ENCODE measurements at places on chromosomes 7 and 10.

- DNase-seq = no peak
Observed at GRCh38 chr7:158955146-158955870, 99.0 kb downstream of the DYNC2I1 start.

DNA sequence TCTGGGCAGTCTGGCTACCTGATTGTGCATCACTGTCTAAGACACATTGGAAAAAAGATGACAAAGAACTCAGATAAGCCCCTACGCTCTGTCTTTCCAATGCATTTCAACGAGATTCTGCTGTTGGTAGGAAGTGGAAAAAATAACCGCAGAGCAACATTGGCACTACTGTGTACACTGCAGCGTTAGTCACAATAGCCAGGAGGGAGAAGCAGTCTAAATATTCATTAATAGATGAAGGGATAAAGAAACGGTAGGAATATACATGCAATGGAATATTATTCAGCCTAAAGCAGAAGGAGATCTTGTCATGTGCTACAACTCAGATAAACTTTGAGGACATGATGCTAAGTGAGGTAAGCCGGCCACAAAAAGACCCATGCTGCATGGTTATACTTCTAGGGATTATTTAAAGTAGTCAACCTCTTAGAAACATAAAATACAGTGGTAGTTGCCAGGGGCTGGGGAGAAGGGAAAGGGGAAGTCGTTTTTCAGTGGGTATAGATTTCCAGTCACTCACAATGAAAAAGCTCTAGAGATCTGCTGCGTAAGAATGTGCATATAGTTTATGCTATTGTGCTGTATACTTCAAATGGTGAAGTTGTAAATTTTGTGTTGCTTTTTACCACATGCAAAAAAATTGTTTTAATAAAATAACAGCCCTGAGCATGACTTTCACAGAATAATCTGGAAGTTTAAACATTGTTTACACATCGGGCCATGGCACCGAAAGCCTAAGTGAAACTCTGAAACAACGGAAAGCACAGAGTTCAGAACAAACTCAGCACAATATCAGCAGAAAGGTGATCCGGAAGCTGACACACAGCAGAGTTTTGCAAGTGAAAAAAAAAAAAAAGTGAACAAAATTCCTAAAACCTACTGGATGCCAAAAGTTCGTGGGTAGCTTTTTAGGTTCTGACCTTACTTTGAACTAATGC lies 40.1 kb downstream of the ELMO1 start:
- DNase-seq = no peak

GRCh38 chr7:32639122-32639521 lies 143.8 kb downstream of the AVL9 start:
- no peak for DNase-seq

- DNase-seq = no peak
Observed at GRCh38 chr7:116271161-116271913, 61.0 kb downstream of the TES start.

DNA sequence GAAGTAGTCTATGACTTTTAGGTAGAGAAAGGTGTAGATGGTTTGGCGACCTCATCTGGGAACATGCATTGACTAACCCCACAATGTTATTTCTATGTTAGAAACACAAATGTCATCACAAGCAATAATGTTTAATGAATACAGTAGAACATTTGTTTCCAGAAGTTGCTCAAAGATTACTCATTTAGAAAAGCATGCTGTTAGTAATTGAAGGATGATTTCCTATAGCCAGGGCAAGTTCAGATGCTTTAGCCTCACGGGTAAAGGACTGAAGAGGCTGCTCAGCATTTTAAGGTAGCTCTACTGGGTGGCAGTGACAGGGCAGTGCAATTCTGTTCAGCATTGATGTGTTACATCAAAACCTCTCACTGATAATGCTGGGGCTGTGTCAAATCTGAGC lies 199.3 kb upstream of the FZD1 start:
- no peak for DNase-seq

DNA sequence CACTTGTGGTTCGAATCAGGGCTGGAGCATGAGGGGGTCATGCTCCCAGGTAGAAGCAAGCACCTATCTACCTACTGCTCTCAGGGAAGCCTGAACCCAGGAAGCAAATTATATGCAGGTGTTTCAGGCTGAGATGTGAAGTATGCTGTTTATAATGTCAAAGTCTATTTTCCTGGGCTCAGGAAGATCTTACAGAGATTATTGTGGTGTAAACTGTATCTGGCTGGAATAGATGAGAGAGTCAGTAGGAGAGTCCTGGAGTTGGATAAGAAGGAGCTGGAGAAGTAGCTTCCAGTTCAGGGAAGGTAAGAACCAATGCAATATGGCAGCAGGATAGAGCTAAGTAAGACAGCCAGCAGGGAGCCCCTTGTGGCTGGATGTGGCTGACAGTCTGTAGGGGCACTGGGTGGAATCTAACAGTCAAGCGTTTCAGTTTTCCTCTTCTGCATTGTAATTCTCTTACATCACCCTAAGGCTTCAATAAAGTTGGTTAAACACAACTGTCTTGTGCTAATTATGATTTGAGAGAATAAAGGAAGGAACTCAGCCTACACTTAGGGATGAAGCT lies 105.9 kb upstream of the EEPD1 start:
- no peak for DNase-seq

DNA sequence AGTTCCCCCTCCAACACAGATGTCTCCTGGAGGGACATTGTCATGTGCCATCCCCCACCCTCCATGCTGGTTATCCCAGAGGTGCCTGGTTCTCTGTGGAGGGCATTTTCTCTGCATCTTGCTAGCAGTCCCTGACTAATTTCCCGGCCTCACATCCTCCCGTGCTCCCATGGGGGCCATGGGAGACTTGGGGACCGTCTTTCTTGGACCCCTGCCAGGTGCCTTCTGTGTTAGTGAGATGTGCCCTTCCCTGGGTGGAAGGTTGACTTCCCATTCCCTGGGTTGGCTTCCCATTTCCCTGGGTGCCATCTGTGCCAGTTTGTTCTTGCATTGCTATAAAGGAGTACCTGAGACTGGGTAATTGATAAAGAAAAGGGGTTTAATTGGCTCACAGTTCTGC lies 22.5 kb upstream of the GNA12 start:
- no peak for DNase-seq

- no peak for DNase-seq
Observed at GRCh38 chr10:37489658-37490003, 364.2 kb downstream of the ANKRD30A start.

- no peak for DNase-seq
Observed at GRCh38 chr10:132636358-132636757, 98.8 kb downstream of the INPP5A start.

- DNase-seq = peak; percentile 63
Observed at GRCh38 chr7:150999497-151000230, 8.8 kb downstream of the NOS3 start.

- no peak for DNase-seq
Observed at GRCh38 chr10:114801411-114801813, 20.2 kb upstream of the FHIP2A start.

- DNase-seq = no peak
Observed at GRCh38 chr10:3014968-3015367, 52.4 kb upstream of the PFKP start.

DNA sequence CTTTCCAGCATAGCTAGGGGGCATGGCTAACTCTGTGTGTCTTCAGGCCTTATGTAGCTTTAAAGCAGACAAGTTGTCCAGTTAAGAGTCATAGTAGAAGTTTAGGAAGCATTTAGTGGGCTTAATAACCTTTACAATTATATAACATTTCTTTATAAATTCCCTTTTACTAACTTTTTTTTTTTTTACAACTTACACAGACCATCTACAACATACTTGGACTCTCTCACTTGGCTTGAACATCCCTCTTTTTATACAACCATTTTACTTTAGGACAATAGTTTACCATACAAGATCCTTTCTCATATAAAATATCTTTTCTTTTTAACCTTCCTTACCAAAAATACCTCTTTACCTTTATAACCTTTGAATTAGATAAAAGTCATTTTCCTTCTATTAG lies 26.3 kb downstream of the SP4 start:
- DNase-seq = no peak

DNA sequence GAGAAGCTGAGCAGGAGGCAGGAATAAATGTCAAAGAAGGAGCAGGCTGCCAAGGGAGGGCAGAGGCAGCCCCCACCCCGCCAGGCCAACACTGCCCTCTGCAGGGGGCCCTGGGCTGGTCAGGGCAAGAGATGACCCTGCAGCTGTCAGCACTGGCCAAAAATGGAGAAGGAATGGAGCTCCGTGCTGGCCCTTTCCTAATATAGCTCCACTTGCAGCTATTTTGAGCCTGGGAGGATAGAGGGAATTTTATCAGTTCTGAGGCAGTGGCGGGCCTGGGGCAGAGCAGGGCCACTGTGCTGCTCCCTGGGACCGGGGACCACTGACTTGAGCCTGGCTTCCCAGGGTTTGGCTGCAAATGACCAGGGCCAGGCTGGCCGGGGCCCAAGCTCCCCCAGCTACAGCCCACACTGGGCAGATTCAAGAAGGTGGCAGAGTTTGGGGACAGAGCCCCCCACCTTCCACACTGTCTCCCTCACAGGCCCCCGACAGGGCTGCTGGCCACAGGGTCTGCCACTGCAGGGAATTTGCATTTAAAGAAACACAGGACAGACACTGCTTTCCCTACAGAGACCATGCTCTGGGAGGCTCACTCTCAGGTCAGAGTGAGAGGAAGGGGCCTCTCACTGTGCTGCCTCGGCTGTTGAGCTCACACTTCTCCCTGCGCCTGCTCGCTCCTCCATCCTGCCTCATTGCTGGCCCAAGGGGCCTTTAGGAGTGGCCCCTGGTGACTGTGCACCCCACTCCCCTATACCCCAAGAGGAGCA lies 16.2 kb downstream of the LDB3 start:
- DNase-seq = no peak

GRCh38 chr7:88216276-88216675 lies 3.6 kb downstream of the SRI start:
- no peak for DNase-seq

GRCh38 chr7:37007691-37008090 lies 283.4 kb upstream of the AOAH start:
- DNase-seq = no peak

DNA sequence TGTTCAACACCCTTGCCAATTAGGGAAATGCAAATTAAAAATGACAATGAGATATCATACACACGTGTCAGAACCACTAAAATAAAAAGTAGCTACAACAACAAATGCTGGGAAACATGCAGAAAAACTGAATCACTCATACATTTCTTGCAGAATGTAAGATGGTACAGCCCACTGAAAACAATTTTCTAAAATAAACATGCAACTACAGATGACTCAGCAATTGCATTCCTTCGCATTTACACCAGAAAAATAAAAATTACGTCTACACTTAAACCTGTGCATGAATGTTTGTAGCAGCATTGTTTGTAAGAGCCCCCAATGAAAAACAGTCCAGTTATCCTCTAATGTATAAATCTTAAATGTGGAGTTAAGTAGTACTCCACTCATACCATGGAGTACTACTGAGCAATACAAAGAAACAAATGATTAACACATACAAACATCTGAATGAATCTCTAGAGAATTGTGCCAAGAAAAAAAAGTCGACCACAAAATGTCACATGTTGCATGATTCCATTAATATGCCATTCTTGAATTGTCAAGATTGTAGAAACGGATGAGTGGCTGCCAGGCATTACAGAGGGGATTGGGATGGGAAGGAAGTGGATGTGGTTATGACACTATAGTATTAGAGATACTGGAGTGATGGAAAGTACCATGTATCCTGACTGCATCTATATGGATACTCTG lies 134.6 kb upstream of the NPSR1 start:
- no peak for DNase-seq

- no peak for DNase-seq
Observed at GRCh38 chr10:48901319-48901718, 38.3 kb downstream of the LRRC18 start.

DNA sequence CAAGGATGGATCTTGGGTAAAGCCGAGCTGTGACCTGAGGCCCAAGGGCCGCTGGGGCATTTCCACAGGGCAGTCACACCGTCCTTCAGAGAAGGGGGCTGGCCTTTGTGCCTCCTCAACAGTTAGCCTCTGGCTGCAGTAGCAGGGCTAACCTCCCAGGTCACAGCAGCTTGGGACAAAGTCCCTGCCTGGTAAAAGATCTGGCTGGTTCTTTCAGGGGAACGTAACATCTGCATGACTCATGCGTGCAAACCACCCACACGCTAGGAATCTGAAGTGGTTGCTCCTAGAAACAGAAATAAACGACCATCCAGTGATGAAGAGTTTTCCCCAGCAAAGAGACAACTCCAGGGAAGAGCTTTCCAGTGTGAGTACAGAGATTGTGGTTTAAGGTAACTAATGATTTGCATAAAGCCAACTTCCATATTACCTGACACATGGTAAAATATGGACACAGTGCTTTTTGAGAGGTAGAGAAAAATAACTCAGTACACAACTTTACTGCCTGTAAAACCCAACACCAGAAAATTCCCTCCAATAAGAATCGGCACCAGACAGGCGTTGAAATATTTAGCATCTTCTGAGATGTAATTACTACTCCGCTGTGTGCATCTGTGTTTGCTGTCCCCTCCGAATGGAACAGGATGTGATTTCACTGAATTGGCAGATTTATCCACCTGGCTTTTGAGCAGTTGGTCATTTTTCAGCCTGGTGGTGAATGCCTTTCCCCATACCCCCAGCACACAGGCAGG lies 84.9 kb upstream of the ADRB1 start:
- no peak for DNase-seq

- peak; percentile 60 for DNase-seq
Observed at GRCh38 chr7:130982160-130982638, 248.2 kb upstream of the KLF14 start.

DNA sequence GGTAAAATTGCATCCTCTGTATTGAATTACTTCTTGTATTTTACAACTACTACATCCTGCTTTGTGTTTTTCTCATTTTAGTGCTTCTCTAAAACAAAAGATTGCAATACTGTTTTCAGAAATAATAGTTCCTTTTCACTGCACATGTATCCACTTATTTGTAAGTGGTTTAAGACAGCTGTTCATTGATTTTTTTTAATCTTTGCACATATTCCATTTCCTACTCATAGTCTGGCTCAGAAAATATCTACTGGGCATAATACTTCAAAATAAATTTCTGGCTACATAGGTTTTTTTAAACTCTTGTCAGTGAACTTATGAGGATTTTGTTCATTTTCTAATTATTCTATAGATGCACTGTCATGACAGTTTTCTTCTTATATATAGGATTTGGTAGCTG lies 54.8 kb downstream of the SND1 start:
- DNase-seq = no peak

- no peak for DNase-seq
Observed at GRCh38 chr7:25859412-25860274, 292.4 kb upstream of the NFE2L3 start.

- DNase-seq = no peak
Observed at GRCh38 chr10:73113551-73113950, 3.3 kb downstream of the NUDT13 start.

GRCh38 chr7:1248143-1248915 lies 15.7 kb downstream of the UNCX start:
- no peak for DNase-seq

GRCh38 chr7:94999069-94999351 lies 91.6 kb downstream of the PPP1R9A start:
- DNase-seq = no peak
